CD14-positive monocyte (primary cell): ENCODE measurements at places on chromosomes 5 and 9.

DNA sequence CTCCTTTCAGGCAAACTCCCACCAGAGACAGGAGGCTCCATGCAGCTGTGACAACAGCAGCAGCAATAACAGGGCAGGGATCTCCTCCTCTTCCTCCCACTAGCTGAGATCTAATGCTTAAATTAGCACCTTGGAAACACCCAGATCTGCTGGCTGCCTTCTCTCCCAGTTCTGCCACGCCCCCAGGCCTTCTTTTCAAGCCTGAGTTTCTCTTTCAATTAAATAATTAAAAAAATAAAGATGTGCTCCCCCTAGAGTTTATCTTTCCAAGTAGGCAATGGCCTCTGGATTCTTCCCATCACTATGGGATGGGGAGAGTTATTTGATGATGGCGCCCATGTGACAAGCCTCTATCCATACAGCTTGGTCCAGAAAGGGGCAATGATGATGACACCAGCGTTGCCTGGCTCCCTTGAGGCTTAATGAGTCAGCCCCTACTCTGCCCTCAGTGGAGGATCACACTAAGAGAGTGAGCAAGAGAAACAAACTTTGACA, 3.8 kb downstream of the FAM219A start:
- no peak for DNase-seq

GRCh38 chr5:32780508-32780919, 69.4 kb downstream of the NPR3 start:
- DNase-seq: no peak

- DNase-seq: no peak
These were observed 498.8 kb upstream of the CD180 start for GRCh38 chr5:67695369-67695768.

DNA sequence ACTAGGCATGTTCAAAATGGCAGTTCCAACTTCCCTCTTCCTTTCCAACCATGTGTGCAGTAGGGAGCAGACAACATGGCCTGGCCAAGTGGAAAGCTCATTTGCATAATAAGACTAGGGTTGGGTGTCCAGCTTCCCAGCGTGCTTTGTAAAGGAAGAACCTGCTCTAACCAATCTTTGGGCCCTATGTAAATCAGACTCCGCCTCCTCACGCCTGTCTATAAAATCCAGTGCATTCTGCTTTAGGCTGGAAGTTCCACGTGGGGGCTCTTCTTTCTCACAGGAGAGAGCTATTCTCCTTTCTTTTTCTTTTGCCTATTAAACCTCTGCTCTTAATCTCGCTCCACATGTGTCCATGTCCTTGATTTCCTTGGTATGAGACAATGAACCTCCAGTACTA, 83.4 kb downstream of the GCNT1 start:
- no peak for DNase-seq

GRCh38 chr5:7927466-7928375, 58.8 kb downstream of the MTRR start:
- peak; percentile 10 for DNase-seq

- DNase-seq: peak; percentile 40
These were observed 11.2 kb downstream of the IRF1 start for GRCh38 chr5:132479111-132479951.

GRCh38 chr5:6525910-6526309, 77.3 kb downstream of the UBE2QL1 start:
- no peak for DNase-seq

- no peak for DNase-seq
These were observed 353.1 kb upstream of the IRX2 start for GRCh38 chr5:3104429-3105060.

- no peak for DNase-seq
These were observed 518 bp downstream of the LOX start for GRCh38 chr5:122077366-122078115.

- DNase-seq: no peak
These were observed 22.0 kb downstream of the MAST4 start for GRCh38 chr5:66617991-66618768.

DNA sequence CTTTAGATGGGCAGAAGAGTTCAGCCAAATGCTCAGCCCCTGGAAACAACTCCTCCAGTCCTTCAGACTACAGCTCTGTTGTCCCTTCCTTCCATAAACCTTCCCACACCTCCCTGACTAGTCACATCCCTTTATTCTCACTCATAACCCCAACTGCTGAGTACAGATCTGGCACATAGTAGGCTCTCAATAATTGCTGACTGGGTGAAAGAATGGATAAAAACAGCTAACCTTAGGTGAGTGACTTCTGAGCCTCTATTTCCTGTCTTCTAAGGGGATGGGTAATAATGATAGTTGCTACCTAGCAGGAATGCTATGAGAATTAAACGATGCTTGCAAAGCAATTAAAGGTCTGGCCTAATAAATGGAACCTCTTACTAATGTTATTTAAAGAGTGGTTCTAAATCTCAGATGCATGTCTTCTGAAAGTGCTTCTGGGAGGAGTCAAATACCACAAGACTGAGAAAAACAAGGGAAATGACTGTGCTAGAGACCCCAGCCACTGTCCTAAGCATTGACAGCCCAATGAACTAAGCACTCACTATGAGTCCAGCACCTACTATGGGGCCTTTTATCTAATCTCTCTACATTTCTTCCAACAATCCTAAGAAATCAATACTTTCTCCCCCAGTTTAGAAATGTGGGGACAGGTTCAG, 2.5 kb upstream of the NR6A1 start:
- DNase-seq: no peak
